ENCODE measurements at places on chromosomes 13 and 19. TPM values are rescaled to one million over a fixed set of nuclear protein-coding genes. Genes with fewer than 3 reads are reported as not detected.

DNA sequence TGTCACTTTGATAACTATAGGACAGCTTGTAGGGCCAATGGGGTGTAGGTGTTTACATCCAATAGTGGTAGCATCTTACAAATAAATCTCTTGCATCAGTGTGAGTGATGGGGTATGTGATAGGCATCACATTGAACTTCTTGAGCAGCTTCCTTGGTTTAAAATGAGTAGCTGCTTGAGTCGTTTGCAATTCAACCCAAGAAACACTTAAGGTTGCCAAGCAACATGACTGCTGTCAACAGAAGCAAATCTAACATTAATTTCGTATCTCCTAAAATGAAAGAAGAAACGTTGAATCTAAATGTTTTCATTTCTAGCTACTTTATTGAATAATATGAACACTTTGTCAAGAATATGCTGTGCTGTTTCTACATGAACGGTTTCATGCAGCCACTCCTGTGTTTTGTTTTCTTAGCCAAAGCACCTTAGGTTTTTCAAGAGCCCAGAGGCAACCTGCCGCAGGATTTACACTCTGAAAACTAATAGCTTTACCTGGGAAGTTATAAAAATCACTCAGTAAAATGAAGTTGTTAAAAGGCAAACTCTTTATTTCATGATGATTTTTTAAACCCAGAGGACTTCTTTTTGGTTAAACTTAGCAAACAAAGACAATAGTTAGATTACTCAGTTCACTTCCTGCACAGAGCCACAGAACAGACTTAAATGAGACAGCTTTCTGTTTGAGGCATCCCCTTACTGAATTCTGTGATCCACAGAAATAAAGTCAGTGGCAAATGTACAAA lies 305.2 kb downstream of the MTUS2 start:
- DNase-seq = no peak

- no peak for DNase-seq
These were observed 290.9 kb upstream of the MAB21L1 start for GRCh38 chr13:35767256-35767976.

The FGF22 gene
- 0.22 TPM for total RNA-seq

DNA sequence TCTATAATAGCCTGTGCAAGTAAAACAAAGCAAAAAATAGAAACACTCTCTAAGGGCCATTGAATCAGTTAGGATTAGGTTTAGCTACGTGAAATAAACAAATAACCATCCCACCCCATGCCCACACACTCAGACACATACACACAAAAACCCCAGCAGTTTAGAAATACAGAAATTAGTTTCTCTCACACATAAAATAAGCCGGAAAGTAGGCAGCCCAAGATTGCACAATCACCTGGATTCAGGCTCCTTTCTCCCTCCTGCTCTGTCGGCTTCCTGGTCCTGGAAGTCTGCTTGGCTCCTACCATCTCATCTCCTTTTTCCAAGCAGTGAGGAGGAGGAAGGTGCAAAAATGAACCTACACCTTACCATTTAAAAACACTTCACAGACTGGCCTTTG lies 22.6 kb upstream of the USP12 start:
- no peak for DNase-seq

DNA sequence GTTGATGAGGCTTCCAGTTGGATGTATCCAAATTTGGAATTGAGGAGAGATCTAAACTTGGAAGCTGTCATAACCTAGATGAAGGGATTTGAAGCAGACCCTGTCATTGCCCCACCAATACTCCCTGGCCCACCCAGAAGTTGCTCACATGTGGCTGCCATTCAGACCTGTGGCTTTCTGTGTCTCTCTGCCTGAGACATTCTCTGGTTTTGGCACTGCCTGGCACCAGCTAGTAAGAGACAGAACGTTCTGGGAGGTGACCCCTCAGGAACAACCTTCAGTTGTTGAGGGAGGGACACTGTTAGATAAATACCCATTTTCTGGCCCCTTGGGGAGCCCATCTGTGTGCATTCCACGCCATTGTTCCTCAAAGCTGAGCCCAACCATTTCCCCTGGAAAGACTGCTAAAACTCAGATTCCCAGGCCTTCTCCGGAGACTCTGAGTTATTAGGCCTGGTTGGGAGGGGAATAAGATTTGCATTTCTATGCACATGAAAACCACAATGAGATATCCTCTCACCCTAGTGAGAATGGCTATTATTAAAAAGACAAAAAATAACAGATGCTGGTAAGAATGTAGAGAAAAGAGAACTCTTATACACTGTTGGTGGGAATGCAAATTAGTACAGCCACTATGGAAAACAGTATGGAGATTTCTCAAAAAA lies 290.4 kb downstream of the TSHZ3 start:
- no peak for DNase-seq
